Effector memory CD4-positive, alpha-beta T cell (primary cell): ENCODE measurements at places on chromosomes 1 and 21.

- H3K27me3 ChIP-seq, result no peaks in the 10 kb centered on the region
- no peak overlapping the region for H3K4me3 ChIP-seq
- H3K4me1 ChIP-seq, result no peaks in the 10 kb centered on the region
These were observed 40.1 kb downstream of the OPTC start for GRCh38 chr1:203534012-203534411.

DNA sequence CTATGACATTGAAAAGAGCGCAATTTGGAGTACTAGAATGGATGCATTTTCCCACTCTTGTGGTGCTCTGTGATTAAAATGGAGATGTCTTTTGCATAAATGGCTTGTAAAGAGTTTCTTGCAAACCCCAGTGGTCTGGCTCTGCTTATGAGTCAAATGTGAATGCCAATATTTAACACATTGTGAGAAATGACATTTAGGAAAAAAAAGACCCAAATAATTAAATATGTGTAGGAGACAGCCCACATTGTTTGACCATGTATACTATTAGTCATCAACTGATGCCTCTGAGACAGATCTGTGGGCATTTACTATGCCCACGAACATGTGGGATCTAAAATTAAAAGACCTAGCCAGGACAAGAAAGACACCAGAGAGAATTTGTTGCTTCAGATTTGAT is 22.2 kb upstream of the RUNX1 start:
- H3K27ac ChIP-seq, result no peak overlapping the region
- no peak for DNase-seq
- no peaks in the 10 kb centered on the region for H3K27me3 ChIP-seq

DNA sequence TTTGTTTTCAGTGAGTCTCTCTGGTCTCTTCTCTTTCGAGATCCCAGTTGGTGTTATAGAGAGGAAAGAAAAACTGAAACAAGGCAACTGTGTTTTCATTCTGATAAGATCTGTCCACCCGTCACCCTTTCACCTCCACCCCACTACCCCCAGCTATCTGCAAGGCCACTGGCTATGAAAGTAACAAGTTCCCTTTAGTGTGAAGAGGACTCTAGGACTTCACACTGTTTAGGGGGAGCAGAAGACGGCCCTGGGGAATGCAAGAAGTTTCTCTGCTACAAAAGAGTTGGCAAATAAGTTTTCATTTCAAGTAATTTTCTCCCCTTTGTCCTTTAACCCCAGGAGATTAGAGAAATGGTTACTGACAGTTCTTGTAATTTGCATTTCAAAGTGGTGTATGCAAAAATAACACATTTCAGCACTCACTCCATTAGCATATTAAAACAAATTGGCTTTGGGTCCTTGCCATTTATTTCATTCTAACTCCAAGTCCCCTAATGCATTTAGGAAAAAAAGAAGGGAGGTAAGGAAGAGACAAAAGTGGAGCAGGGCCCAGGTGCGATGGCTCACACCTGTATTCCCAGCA is 79.6 kb upstream of the PPM1J start:
- no peak overlapping the region for H3K27ac ChIP-seq
- no peak for DNase-seq
- H3K36me3 ChIP-seq, result no peaks in the 10 kb centered on the region

DNA sequence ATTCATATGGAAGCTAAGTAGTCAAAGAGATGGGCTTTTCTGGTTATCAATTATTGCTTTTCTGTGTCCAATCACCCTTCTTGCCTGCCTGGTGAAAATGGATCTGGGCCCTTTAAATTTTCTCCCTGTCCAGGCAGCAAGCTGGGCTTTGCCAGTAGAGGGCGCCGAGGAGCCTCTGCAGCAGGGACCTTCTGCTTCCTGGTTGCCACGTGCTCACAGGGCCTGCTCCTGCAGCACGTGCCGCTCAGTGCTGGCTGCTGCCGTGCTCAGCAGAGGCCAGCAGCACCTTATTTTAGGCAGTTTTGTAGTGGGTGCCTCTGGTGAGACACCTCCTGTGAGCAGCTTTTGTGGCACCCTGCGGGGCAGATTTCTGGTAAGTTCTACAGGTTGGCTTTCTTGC is 4.0 kb downstream of the ACTL8 start:
- no peak for DNase-seq
- no peak overlapping the region for H3K27ac ChIP-seq
- H3K27me3 ChIP-seq, result no peaks in the 10 kb centered on the region
- no peak overlapping the region for H3K4me3 ChIP-seq
- no peaks in the 10 kb centered on the region for H3K4me1 ChIP-seq

DNA sequence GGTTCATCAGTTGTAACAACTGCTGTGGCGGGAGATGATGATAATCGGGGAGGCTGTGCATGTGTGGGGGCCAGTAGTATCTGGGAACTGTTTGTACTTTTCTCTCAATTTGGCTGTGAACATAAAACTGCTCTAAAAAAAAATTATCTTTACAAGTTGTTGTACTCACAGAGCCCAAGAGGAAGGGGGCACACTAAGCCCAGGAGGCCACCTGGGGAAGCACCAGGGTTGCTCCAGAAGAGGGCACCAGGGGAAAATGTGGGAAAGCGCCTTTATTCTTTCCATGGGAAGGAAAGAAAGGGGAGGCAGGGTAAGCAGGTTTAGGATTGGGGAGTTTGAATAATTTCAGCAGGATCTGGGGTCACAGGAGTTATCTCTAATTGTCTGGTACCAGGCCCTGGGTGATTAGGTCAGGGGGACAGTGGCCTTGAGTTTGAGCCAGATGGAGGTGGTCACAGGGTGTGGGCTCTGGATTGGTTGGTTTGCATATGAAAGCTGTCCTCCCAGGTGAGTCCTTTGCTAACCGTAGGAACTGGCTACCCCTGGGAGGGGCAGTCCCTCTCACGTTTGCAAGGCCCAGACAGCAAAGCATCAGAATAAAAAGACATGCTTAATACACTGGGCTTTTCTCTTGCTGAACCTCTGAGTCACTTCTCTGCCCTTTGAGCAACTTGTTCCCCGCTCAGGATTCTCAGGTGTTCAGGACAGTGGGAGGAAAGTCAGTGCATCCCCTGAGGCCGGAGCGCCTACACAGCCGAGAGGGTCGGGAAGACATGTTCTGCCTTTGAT is 11.2 kb downstream of the MYOC start:
- no peak overlapping the region for H3K4me3 ChIP-seq
- no peaks in the 10 kb centered on the region for H3K36me3 ChIP-seq
- no peak for DNase-seq
- no peaks in the 10 kb centered on the region for H3K27me3 ChIP-seq
- H3K27ac ChIP-seq, result no peak overlapping the region

DNA sequence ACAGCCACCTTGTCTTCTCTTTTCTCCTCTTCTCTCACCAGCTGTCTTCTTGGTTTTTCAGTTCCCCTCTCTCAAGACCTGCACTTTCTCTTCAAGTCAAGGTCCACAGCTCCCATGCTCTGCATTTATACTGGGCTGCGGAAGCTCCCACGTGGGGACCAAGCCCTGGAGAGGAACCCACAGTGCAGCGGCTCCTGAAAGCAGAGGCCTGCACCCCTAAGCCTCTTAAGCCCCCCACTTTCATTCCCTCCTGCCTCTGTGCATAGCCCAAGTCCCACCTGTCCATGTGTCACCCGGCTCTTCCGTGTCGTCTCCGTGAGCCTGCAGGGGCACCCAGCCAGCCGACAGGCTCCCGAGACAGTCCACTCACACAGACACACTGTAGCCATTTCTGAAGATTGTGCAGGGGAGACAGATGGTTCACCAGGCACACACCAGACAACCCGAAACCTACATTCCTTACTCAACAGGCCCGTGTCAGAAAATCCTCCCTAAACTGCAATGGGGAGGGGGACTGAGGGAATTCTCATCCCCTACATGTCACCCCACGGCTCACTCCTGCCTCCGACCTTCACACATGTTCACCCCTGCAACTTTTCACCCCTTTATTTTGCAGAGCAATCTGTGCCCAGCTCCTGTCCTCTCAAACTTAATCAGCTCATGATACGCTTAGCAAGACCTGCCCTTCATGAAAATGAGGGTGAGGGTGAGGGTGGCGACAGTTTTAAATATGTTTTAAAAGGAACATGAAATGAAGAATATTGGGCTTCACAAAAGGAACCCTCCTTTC is 6.3 kb downstream of the MX2 start:
- no peaks in the 10 kb centered on the region for H3K27me3 ChIP-seq
- peak overlapping the region; percentile 80 for H3K27ac ChIP-seq
- no peak overlapping the region for H3K4me3 ChIP-seq

GRCh38 chr1:14511796-14512585 is 86.5 kb upstream of the KAZN start:
- DNase-seq, result no peak
- no peaks in the 10 kb centered on the region for H3K4me1 ChIP-seq
- no peaks in the 10 kb centered on the region for H3K27me3 ChIP-seq
- H3K36me3 ChIP-seq, result no peaks in the 10 kb centered on the region
- no peak overlapping the region for H3K27ac ChIP-seq
- H3K4me3 ChIP-seq, result no peak overlapping the region

DNA sequence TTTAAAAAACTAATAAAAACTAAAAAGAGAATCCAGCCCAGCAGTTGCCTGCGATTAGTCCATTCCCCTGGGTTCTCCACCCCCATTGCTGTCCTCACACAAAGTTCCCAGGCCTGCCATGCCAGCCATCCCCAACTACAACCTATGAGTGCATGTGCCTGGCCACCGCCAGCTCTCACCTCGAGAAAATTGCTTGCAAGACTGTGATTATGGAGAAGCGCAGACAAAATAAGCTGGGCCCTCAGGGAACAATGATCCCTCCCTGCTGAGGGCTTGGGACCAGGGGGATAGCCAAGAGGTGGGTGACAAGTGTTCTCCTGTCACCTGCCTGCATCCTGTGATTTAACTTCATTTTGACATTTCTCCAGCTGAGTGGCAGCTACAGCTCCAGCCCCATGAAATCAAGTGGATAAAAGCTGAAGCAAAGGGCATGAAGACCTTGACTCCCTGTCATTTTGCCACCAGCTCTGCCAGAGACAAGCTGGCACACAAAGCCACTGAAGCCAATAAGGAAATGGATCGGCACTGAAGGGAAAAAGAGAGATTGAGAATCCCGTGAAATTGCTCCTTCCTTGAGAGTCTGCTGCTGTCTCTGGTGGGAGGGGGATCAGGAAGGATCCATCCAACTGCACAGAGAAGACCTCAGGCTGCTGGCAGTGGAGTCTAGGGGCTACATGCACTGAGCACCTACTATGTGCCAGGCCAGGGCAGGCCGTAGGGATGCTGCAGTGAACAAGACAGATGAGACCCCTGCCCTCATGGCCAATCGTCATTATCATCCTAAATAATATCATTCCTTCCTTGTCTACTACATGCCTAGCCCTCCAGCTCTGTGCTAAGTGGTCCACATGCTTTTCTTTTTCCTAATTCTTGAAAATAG is 40.7 kb downstream of the MATN1 start:
- DNase-seq, result no peak
- peaks cover 9% of the 10 kb centered on the region for H3K27me3 ChIP-seq
- H3K4me3 ChIP-seq, result no peak overlapping the region
- H3K36me3 ChIP-seq, result no peaks in the 10 kb centered on the region
- H3K27ac ChIP-seq, result no peak overlapping the region

DNA sequence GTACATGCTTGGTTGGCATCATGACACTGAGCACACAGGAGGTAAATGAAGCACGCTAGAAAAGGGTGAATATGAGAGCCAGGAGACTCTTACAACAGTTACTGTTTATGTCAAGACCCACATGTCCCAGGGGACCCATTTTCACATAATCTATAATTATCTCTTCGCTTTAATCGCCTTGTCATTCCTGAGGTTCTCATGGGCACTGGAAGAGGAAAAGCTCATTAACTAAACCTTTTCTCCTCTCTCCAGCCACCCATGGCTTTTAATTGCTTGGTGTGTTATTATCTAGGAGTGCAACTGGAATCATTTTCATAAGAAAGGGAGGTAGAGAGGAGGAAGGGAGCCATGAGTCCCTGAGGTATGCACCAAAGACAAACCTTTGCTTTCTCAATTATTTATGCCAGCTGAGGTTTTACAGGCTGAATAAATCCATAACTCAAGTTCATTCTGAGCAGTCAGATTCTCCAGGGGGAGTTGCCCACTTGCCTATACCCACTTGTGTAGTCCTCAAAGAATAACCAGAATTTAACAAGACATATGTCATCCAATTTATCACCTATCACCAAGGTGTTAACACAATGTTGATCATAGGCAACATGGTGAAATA is 77.4 kb downstream of the ACBD6 start:
- H3K36me3 ChIP-seq, result no peaks in the 10 kb centered on the region
- no peaks in the 10 kb centered on the region for H3K27me3 ChIP-seq
- H3K4me3 ChIP-seq, result no peak overlapping the region

DNA sequence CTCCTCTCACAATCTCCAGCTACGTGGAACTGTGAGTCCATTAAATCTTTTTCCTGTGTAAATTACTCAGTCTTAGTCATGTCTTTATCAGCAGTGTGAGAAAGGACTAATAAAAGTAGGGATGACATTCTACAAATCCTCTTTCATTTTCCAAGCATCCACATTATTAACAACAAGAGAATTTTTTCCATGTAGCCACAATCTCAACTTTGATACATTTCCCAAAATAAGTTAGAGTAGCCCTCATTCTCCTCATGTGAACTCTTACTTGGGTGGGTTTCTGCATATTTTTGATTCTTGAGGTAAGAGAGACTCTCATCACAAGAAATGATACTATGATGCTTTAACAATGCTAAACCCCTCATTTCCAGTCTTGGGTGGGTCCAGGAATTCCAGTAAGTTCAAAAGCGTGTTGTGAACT is 52.8 kb downstream of the TNFSF18 start:
- no peak overlapping the region for H3K27ac ChIP-seq
- H3K27me3 ChIP-seq, result no peaks in the 10 kb centered on the region
- H3K4me1 ChIP-seq, result no peaks in the 10 kb centered on the region
- DNase-seq, result no peak

- H3K4me3 ChIP-seq, result no peak overlapping the region
- H3K36me3 ChIP-seq, result no peaks in the 10 kb centered on the region
- DNase-seq, result no peak
- H3K4me1 ChIP-seq, result no peaks in the 10 kb centered on the region
- no peak overlapping the region for H3K27ac ChIP-seq
These were observed 120.2 kb downstream of the MRPL39 start for GRCh38 chr21:25487046-25487594.

- peak overlapping the region; percentile 18 for H3K4me3 ChIP-seq
- DNase-seq, result peak; percentile 62
- H3K4me1 ChIP-seq, result peaks cover 7% of the 10 kb centered on the region
- no peaks in the 10 kb centered on the region for H3K27me3 ChIP-seq
- H3K36me3 ChIP-seq, result no peaks in the 10 kb centered on the region
- no peak overlapping the region for H3K27ac ChIP-seq
These were observed 13.2 kb upstream of the HMGCL start for GRCh38 chr1:23838401-23838866.

- no peak for DNase-seq
- no peaks in the 10 kb centered on the region for H3K4me1 ChIP-seq
- H3K4me3 ChIP-seq, result no peak overlapping the region
These were observed 15.4 kb upstream of the LSS start for GRCh38 chr21:46243960-46244361.
